ENCODE measurements at places on chromosomes 16 and 17. TPM values are rescaled to one million over a fixed set of nuclear protein-coding genes. Genes with fewer than 3 reads are reported as not detected.

SLC22A31 gene
- total RNA-seq = 2.5 TPM

HIGD1B gene
- total RNA-seq = not detected

TP53TG3 gene
- not detected for total RNA-seq

DLX4 gene
- total RNA-seq = 0.16 TPM

SLFN5 gene
- total RNA-seq = 103 TPM

BIRC5 gene
- 79.5 TPM for total RNA-seq

MYH1 gene
- total RNA-seq = not detected

C1QBP gene
- total RNA-seq = 199 TPM

RMI2 gene
- 59.5 TPM for total RNA-seq

MYOCD gene
- total RNA-seq = not detected

ADAD2 gene
- total RNA-seq = not detected

PTX4 gene
- not detected for total RNA-seq

CYLD gene
- total RNA-seq = 263 TPM

GP1BA gene
- total RNA-seq = not detected

RBFOX1 gene
- total RNA-seq = not detected

PPY gene
- total RNA-seq = not detected

MAPT gene
- total RNA-seq = 0.20 TPM

NAGS gene
- 0.20 TPM for total RNA-seq

KRTAP3-2 gene
- not detected for total RNA-seq

JPH3 gene
- total RNA-seq = not detected

MYO15B gene
- total RNA-seq = 53.8 TPM

GPR179 gene
- total RNA-seq = not detected

NPIPA2 gene
- total RNA-seq = 5.8 TPM

KRT17 gene
- total RNA-seq = not detected

AIPL1 gene
- total RNA-seq = not detected

ZG16 gene
- total RNA-seq = not detected

SLC5A10 gene
- total RNA-seq = not detected

SLC16A11 gene
- total RNA-seq = 0.09 TPM

CENPT gene
- total RNA-seq = 54.2 TPM

TPSD1 gene
- total RNA-seq = not detected

NPIPB8 gene
- total RNA-seq = 1.6 TPM

KRT20 gene
- total RNA-seq = not detected

SKAP1 gene
- total RNA-seq = 112 TPM

SLC13A5 gene
- total RNA-seq = not detected
